ENCODE measurements at places on chromosomes 1 and 21.

DNA sequence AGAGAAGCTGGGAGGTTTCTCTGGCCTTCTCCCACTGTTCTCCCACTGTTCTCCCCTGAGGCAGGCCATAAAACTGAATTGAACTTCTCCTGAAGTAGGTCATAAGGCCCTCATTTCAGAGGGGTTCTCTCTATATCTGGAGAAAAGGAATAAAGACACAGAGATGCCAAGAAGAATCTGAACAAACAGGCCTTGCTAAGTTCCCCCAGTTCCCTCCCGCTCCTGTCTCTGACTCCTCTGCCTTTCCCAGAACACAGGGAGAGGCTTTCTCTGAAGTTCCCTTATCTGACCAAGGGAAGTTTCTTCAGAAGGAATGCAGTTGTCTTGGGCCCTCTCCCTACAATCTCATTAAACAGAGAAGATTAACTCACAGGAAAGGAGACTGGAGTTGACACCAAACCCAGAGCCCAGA lies 83.4 kb downstream of the SLC16A1 start:
- DNase-seq: no peak

GRCh38 chr1:59514061-59514909 lies 217.4 kb downstream of the FGGY start:
- DNase-seq: no peak

DNA sequence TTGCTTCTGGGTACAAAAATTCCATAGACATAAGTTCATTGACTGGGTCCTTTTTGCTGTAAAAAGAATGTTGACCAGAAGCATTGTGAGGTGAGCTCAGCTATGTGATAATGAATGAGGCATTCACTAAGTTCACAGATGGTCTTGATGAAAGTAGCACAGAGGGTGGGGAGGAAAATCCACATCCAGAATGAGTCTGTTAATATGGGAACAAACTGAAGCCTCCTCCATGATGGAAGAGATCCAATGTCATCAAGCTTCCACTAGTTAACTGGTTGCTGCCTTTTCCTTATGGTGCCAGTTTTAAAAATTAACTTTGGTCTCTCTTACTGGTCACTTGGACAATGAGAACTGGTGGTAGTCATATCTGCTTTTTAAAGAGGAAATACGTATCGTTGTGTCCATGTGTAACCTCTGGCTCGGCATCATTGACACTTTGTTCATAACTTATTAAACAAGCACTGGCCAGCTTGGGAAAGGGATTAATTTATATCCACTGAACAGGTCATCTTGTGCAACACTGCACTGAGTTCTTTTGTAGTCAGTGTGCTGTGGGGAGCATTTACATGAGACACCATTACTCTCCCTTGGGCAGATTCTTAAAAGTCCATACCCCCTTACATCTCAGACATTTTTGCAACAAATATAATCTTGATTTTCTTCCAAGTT lies 88.6 kb downstream of the ADAMTS1 start:
- no peak for DNase-seq

DNA sequence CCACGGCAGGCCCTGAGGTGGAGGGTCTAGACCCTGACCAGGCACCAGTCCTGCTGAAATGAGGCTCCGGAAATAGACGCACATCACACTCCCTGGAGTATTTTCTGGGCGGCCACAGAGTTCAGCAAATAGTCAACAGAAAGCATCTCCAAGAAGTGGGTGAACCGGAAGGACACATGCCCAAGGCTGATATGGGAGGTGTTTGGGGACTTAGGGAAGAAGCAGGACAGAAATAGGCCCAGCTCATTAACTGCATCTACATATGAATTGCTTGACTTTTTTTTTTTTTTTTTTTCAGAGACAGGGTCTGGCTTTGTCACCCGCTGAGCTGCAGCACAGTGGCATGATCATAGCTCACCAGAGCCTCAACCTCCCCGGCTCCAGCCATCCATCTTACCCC lies 36.5 kb upstream of the GPR157 start:
- no peak for DNase-seq

DNA sequence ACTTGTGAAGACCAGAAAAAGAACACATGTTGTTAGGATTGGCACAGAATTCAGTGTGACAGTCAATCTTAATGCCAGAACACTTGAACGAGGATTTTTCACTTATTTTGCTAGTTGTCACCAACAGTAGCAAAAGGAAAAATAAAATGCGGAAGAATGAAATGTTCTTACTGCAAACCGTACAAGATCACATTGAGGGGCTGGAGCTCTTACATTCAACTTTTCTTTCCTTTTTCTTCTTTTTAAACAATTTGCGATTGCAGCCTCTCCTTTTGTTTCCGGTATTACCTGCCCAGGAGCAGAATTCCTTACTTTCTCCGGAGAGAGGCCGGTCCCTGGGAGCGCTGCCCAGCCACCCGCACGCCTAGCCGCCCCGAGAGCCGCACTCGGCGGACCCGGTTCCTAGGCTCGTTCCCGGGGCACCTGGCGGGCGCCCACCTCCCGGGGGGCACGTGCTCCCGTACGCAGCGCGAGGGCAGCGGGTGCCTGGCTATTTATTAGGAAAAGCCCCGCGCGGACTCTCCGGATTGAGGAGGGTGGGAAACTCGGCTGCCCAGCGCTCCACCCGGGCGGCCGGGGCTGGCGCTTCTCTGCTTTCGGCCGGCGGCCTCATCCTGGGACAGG lies 1.2 kb upstream of the CAMTA1 start:
- DNase-seq: no peak

- no peak for DNase-seq
Measured at GRCh38 chr1:228999446-229000170, 264.3 kb downstream of the RHOU start.

GRCh38 chr1:168243636-168244212 lies 17.9 kb downstream of the SFT2D2 start:
- no peak for DNase-seq

DNA sequence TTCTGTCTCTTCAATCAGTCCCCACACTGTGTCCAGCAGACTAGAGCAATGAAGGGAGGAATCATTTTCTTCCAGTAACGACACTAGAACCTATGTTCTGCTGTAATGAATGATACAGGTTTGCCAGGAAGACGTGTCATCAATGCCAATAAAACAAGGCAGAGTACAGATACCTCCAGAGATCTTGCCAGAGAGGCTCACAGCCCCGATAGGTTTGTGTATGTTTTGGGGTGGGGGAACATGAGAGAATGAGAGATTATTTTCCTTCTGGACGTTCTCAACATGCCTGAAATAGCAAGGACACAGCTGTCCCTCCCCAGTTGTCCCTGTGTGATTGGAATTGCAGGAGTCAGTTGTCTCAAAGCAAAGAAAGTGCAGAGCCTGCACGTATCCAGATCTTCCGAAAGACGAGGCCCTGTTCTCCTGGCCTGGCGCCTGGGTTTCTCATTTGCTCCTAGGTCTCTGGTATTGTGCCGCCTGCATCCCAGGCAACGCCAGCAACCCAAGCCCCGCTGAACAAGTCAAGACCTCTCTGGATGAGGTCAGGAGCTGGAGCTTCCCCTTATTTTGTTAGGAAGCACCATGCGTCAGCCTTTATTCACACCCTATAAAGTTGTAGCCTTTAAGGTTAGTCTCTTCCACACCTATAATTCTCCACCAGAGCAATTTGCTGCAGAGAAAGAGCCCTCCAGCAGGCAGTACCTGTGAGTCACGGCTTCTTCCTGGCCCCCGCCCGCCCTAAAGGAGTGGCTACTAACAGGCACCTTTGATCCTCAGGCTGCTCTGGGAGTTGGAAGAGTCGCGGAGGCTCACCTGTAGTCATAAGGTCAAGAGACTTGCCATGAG lies 130.5 kb downstream of the TOMM20 start:
- DNase-seq: peak; percentile 38

GRCh38 chr1:110477041-110477440 lies 26.1 kb downstream of the PROK1 start:
- no peak for DNase-seq

GRCh38 chr1:67987046-67987799 lies 63.2 kb downstream of the DIRAS3 start:
- no peak for DNase-seq

- peak; percentile 82 for DNase-seq
Measured at GRCh38 chr1:32334864-32335534, 1.0 kb downstream of the MARCKSL1 start.

- no peak for DNase-seq
Measured at GRCh38 chr1:205012391-205013140, 30.4 kb upstream of the CNTN2 start.

- no peak for DNase-seq
Measured at GRCh38 chr1:55476445-55477015, 261.4 kb upstream of the USP24 start.

GRCh38 chr1:207019161-207019560 lies 13.4 kb downstream of the C1orf116 start:
- no peak for DNase-seq

- DNase-seq: no peak
Measured at GRCh38 chr1:98672189-98672588, 10.7 kb downstream of the SNX7 start.

DNA sequence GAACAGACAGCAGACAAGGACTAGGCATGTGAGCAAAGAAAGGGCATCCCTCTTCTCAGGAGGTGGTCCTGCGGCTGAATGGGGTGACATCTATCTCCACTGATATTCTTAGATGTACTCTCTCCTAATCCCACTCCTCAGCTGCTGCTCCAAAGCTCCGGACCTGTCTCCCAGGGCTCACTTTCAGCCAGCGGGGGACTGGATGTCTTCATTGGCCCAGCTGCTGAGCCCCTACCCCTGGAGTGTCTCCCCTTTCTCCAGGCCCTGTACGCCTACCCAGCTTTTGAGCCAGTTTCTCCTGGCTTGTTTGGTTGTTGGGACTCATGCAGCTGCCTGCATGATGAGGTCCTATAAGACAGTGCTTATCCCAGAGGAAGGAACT lies 28.8 kb upstream of the CSF1 start:
- DNase-seq: no peak

- no peak for DNase-seq
Measured at GRCh38 chr1:198079432-198079951, 77.3 kb upstream of the NEK7 start.

DNA sequence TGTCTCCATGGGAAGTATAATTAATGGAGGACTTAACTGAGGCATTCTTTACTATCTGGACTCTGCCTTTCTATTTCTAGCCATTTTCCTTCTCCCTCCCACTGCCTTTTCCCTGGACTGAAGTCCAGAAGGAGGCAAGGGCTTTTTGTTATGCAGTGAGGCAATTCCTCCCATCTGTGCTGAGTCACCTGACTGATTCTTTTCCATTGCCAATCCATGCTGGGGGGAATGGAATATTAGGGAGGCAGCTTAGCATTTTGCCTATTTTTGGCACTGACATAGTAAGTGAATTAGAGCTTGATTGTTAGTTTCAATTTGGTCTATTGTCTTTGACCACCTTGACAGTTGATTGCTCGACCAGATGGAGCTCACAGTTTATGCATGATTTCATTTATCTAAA lies 1000.6 kb upstream of the PRMT6 start:
- no peak for DNase-seq

GRCh38 chr1:54950369-54951163 lies 29.9 kb upstream of the TMEM61 start:
- DNase-seq: peak; percentile 57

- DNase-seq: no peak
Measured at GRCh38 chr1:176172215-176172614, 34.9 kb downstream of the COP1 start.

GRCh38 chr1:155019377-155020245 lies 14.0 kb downstream of the DCST2 start:
- DNase-seq: no peak

DNA sequence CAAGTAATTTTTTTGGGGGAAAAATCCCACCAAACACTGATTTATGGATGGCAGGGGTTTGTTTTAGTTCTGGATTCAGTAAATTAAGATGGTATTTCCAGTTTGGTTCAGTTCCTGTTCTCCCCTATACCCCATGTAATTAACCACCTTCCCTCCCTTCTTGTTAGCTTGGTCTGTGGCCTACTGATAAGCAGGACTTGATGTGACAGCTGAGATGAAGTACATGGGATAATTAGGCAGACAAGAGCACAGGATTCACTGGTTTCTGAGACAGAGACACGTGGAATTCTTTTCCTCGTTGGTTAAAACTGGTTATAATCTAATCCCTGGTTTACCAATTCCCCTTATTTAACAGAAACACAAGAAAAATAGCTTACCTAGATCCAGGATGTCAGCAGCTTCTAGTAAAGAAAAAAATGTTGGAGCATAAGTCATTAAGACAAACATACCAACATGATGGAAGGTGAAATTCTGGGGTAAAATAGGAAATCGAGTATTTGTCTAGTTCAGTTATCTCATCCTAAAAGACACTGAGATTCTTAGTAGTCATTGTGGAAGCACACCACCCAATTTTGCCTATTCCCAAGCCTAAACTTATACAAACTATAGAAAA lies 81.5 kb downstream of the SCMH1 start:
- DNase-seq: no peak
